ENCODE measurements at places on chromosomes 6 and 20.
A peak's percentile ranks its signal among the peaks of the same experiment; 100 is the strongest.

GRCh38 chr6:155883741-155884140, 428.1 kb upstream of the NOX3 start:
- DNase-seq, result peak; percentile 1

DNA sequence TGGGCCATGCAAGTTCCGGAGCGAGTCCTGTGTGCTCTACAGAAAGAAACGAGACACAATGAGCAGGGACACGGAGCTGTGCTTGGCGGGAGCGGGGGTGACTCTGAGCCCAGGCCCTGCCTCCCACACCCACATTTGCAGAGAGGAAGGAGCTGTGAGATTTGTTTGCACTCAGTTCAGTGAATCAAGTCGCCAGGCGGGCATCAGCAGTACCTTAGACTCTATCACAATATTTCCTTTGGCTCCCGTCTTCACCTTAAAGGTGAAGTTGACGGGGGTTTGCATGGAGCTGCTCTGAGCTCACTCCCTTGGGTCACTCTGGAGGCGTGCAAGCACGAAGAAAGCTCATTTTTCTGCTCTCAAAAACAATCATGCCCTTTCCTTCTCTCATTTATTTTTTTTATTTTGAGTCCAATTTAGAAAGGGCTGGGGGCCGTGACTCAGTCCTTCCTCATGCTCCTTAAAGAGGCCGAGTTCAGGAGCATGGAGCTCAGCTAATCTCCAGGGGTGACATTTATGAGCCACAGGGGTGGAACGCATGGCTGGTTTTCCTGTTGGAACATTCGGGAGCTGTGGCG, 188.2 kb downstream of the NFATC2 start:
- no peak for DNase-seq

DNA sequence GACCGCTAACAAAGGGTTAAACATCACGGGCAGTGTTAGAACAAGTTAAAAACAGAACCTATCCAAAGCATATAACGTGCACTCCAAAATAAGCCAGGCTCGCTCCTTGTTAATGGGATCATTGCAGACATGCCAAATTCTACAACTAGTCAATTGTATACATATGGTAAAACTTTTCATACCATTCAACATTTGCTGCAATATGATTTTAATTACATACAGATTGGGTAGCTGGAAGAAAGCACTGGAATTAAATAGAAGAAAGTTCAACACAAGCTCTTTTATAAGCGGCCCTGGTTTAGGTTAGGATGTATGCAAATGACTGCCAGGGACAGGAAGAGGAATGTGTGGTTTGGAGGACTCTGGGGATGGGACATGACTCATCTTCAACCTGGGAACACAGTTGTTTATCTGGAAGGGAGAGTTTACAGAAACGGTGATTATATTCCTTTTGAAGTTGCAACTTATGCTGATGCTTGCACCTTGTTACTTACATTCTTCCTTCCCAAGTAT, 62.5 kb upstream of the TIAM2 start:
- DNase-seq, result peak; percentile 61

DNA sequence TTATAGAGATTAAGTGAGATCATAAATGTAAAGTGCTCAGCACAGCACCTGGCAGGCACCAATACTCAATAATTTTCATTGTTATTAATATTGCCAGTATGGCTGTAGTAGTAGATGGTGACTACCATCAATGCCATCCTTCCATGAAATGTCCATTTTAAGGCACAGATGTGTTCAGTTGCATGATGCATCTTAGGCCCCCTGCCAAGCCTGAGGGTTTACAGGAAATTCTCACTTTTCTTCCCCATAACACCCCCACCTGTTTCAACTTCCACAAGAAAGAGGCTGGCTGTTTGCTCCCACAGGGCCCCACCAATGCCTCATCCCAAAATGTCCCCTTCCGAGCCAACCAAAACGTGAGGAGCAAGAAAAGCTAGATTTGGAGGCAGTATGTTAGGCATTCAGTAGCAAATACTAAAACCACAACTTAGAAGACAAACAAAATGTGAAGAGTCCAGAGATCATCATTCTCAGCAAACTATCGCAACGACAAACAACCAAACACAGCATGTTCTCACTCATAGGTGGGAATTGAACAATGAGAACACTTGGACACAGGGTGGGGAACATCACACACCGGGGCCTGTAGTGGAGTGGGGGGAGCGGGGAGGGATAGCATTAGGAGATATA, 110.6 kb upstream of the NHSL1 start:
- DNase-seq, result no peak

DNA sequence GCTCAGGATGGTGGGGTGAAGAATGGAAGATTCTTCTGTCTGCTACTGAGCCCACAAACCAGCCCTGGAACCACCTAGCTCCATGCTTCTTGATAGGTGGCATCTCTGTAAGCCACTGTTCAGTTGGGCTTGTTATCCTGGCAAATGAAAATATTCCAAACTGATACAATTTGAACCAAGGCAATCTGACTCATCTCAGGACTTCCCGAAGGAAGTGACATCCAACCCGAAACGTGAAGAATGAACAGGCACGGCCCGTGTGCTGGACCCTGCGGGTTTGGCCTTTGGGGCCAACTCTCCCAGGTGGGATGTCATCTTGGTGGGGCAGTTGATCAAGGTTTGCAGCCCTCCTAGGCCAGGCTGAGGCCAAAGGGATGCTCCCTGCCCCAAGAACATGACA, 160.3 kb downstream of the PREX1 start:
- no peak for DNase-seq

- DNase-seq, result no peak
Measured at GRCh38 chr6:108362455-108362854, 67.6 kb downstream of the AFG1L start.

DNA sequence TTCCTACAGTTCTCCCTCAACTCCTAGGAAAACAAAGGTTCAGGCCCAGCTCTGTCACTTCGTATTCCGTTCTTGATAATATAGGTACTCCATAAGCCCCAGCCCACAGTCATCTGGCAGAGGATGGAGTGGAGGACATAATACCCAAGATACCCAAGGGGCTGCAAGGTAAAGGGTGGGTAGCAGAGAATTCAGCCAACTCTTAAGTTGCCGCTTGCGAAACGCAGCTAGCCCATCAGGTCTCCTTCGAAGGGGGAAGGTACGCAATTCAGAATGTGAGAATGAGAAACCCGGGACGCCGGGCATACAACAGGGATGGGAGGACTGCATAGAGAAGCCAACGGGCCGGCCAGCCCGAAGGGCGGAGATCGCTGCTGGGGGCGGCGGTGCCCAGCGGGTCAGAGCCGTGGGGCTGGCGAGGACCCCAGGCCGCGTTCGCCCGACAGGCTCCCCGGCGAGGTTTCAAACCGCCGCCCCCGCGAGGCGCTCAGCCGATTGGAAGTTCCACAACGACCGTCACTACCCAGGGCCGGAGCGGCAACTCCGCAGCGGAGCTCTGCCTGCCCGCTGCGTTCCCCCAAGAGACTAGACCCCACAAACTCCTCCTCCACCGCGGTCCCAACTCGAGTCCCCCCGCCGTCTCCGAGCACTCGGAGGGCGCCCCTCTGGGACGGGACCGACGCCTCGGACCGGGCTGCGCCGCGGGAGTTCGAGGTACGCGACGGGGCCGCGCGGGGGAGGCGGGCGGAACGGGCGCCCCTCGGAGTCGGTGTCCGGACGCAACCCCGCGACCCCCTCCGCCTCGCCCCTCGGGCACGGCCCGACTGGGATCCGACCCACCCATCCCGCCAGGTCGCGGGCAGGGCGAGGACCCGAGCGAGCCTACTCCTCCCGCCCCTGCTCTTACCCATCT, 911 bp downstream of the CDK19 start:
- DNase-seq, result peak; percentile 26

Measured in bronchial epithelial cell (primary cell).